ENCODE measurements at places on chromosomes 7 and 10.

- peak; percentile 24 for DNase-seq
Measured at GRCh38 chr10:129085811-129086210, 381.2 kb upstream of the MGMT start.

DNA sequence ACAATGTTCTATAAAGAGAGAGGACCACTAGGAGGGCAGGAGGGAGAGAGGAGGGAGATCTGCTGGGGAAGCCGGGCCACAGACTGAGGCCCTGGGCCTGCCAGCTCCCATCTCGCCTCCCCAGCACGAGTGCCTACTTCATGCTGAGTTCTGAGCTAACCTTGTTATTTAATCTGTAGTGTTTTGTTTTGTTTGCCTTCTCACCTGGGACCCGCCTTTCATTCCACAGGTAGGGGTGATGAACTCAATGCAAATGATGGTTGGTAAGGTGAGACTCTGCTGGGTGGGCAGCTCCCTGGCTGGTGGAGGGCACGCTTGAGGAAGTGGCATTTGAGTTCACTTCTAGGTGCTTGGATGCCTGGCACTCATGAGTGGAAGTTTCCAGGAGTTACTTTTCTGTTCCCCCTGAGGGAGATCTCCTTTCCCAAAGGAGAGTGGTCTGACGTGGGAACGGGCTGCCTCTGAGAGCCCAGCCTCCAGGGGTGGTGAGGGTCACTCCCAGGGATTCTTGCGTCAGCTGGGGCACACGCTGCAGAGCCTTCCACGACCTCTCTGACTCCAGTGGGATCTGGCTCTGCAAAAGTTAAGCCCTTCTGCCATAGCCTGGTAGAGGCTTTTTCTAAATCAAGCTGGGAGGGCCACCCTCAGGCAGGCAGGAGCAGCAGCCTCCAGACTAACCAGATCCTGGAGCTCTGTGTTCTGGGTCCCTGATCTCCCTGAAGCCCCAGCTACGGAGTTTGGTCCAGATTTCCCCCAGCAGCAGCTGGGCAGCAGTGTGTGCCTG, 22.4 kb downstream of the UBTD1 start:
- DNase-seq: no peak

- DNase-seq: no peak
Measured at GRCh38 chr7:14739168-14739840, 163.2 kb downstream of the DGKB start.

- DNase-seq: no peak
Measured at GRCh38 chr10:129580901-129581300, 113.9 kb downstream of the MGMT start.

- no peak for DNase-seq
Measured at GRCh38 chr10:86957471-86958115, at the start of gene MMRN2. Gene MMRN2, minus strand, starts transcription at chr10:86957615. Its CDS starts 74 bp downstream, at chr10:86957541.

- DNase-seq: no peak
Measured at GRCh38 chr10:119447823-119448546, 94.5 kb downstream of the RGS10 start.

DNA sequence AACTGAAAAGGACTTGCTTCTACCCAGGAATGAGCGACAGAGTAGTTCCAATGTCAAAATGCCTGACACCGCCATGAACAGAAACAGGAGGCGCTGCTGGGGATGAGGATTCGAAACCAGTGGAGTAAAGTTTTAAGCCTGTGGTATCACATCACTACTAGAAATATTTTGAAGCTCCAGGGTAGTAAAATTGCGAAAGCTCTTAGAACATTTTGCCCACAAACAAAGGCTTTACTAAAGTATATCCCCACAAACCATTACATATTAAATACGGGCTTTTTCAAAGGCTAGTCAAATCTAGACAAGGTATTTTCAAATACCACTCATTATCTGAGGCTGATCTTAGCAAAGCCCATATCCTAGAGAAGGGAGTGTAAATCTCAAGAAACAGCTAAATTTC, 2.4 kb downstream of the PRDX3 start:
- peak; percentile 43 for DNase-seq

- DNase-seq: no peak
Measured at GRCh38 chr10:110824660-110825059, 47.1 kb upstream of the PDCD4 start.

- no peak for DNase-seq
Measured at GRCh38 chr7:26657206-26657641, 207.2 kb downstream of the SKAP2 start.

- DNase-seq: peak; percentile 30
Measured at GRCh38 chr7:111953611-111954010, 252.6 kb downstream of the DOCK4 start.

DNA sequence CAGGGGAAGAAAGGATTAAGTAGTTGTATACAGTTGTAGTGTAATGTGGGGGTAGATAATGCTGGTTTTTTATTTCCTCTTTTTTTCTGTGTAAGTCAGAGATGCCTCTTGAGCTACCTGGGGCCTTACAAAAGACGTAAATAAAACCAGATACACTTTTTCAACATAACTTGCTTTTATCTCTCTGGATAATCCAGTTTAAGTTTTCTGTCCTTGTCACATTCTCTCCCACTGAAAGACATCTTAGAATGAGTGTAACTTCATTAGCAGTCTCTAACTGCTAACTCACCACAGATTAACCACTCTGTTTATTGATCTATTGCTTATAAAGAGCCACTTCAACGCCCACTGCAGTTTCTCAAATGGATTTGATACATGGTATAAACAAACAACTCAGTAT, 64.1 kb upstream of the LRRN3 start:
- DNase-seq: no peak

GRCh38 chr7:137080516-137081203, 212.2 kb downstream of the CHRM2 start:
- peak; percentile 13 for DNase-seq

GRCh38 chr7:137169282-137169698, 174.2 kb downstream of the PTN start:
- DNase-seq: peak; percentile 70

- DNase-seq: peak; percentile 59
Measured at GRCh38 chr10:110912374-110912773, 6.6 kb downstream of the BBIP1 start.

GRCh38 chr7:40674316-40674715, 539.5 kb downstream of the SUGCT start:
- DNase-seq: no peak

GRCh38 chr7:106485919-106486318, 175.0 kb downstream of the CCDC71L start:
- no peak for DNase-seq

- no peak for DNase-seq
Measured at GRCh38 chr7:26645121-26645520, 219.3 kb downstream of the SKAP2 start.

DNA sequence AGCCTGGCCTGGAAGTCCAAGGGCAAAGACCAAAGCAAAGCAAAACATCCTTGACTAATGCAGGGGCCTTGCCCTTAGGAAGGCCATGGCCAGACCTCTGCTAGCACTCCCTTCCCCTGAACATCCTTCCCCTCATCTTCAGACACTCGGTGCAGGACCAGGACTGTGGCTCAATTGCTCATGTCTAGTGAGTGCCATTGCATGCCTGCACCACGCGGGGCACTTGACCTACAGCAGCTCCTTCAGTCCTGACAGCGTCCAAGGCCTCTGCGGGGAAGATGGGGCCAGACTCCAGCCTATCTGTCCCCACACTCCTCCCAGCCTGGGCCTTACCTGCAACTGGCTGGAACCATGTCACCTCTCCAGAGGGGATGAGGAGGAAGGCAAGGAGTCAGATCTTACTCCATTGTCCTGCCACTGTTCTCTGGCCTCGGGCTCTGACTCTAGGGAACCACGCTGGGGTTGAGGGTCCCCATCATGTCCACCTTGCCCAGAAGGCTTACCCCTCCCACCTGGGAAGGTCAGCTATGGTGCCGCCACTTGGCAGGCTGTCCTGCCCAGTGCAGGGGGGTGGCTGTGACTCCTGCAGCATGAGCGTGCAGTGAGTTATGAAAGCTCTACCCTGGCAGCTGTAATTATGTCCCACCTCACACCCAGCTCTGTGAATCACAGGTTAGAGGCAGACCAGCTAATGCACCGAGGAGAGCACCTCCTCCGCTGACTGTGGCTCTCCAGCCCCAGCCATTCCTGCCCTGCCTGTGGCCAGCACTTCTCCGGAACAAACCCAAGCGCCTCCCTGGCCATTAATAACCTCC, 16.1 kb downstream of the DRGX start:
- no peak for DNase-seq

- DNase-seq: no peak
Measured at GRCh38 chr10:92350411-92350810, 59.4 kb downstream of the MARCHF5 start.

GRCh38 chr10:83574770-83575169, 564.5 kb upstream of the GHITM start:
- no peak for DNase-seq

- DNase-seq: no peak
Measured at GRCh38 chr10:91104193-91105041, 116.0 kb upstream of the PCGF5 start.

DNA sequence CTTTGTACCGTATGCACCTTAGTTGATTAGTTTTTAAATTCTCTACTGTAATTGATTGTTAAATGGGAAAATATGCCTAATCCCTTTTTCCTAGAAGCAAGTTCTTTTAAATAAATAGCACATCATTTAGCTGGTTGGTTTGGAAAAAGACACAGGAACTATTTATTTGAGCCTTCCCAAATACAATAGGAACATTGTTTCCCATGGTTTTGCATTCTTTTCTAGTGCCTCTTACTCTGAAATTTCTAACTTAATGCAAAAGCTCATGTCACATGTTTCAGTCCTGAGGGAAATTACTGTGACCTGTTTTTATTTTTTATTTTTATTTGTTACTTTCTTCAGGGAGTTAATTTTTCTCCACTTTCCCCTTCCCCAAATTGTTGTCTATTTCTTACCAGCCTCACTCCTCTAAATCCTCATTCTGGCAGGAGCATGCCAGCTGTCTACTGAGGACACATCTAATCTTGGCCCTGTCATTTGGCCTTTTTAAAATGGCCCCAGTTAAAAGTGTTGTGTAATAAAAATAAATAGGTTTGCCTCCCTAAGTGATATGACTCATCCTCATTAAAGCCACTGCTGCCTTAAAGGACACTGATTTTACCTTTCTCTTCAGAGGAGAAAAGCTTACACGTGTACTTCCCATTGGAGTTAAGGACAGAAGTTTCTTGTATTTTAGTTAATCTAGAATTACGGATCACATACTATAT, 94.5 kb downstream of the PPP1R3A start:
- DNase-seq: peak; percentile 15

DNA sequence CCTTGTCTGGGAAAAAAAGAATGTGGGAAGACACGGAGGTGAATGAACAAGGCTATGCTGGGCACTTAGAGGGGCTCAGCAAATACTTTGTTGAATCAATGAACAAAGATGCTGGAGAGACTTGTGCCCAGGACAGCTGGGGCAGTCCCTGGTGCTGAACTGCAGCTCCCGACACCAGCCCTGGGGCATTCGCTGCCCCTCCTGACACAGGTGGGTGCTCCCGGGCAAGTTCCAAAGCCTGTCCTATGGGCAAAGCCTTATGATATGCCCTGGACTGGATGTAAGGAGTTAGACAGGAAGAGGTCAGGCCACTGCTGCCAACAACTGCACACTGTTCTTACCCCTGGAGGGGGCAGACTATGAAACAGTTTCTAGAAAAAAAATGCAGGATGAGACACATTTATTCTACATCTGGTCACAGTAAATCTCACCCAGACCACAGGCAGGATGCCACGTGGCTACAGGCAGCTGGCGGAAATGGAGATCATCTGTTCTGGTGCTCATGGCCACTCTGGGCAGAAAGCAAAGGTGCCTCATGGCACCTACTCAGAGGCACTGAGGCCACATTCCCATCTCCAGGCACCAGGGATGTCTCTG, 21.9 kb upstream of the FRAT2 start:
- peak; percentile 76 for DNase-seq

- no peak for DNase-seq
Measured at GRCh38 chr10:96488161-96488935, 25.4 kb downstream of the TLL2 start.

DNA sequence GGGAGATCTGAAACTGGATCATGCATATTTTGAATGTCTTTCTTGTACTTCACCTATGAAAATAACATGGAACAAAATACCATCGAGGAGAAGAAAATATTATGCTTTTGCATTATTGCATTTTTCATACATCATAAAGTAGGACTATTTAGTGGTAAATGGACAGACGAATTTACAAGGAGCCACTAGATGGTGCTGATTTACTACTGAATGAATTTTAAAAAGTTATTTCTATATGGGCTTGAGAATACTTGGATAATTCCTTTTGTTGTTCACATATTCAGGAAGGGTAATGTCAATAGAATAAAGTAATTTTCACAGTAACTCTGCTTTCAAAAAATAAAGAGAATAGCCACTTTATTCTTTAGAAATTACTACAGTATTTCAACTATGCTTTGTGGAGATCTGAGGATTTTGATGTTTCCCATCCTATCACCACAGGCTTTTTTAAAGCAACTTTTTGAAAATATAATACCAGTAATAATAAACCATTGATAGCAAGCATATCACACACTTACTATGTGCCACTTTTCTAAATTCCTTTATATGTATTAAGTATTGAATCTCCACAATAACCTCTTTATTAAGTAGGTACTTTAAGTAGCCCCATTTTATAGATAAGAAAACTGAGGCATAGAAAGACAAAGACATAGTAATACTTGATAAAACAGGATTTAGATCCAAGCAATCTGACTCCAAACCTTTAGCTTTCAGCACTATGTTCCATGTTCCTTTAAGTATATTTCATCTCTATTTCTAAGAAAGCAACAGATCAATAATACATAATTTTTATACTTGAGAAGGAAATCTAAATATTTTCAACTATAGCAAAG, 38.6 kb downstream of the NEBL start:
- peak; percentile 56 for DNase-seq

DNA sequence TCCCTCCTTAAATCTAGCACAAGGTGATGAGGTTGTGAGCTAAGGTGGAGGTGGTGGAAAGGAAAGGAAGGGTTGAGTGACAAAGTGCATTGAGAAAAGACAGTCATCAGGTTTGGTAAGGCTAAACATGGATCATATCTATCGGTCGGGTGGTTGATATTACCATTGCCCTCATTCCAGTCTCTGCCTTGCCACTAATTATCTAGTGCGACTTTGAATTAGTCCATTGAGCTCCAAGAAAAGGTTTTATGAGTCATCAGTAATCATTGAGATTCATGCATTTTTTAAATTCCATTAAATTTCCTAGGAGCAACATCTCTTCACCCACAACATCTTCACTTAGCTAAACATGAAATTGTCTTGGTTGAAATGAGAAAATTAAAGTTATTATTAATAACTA, 68.9 kb upstream of the FRMD4A start:
- no peak for DNase-seq

GRCh38 chr7:12757443-12757842, 70.0 kb downstream of the ARL4A start:
- peak; percentile 88 for DNase-seq

DNA sequence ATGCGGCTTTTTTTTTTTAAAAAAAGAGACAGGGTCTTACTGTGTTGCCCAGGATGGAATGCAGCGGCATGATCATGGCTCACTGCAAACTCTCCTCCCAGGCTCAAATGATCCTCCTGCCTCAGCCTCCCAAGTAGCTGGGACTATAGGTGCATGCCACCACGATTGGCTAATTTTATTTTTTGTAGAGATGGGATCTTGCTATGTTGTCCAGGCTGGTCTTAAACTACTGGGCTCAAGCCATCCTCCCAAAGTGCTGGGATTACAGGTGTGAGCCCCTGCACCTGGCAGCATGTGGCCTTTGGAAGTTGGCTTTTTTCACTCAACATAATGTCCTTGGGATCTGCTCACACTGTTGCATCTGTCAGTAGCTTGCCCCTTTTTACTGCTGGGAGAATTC, 65.1 kb downstream of the AMZ1 start:
- no peak for DNase-seq

GRCh38 chr10:11823122-11823988, at the start of gene PROSER2:
Gene PROSER2, plus strand, starts transcription at chr10:11823356. Its CDS starts 28,722 bp downstream, at chr10:11852078.
- DNase-seq: peak; percentile 86
